ENCODE measurements at places on chromosomes 6 and 20. TPM values are rescaled to one million over a fixed set of nuclear protein-coding genes. Genes with fewer than 3 reads are reported as not detected.

Gene ZSWIM1
- 6.4 TPM for total RNA-seq

Gene BPI
- total RNA-seq: not detected

Gene BPIFB2
- total RNA-seq: not detected

Gene CTSA
- 112 TPM for total RNA-seq

Gene NEDD9
- 36.6 TPM for total RNA-seq

Gene BPIFB3
- total RNA-seq: not detected

Gene GNMT
- not detected for total RNA-seq

Gene MYLK2
- total RNA-seq: 0.66 TPM

Gene ZNF831
- not detected for total RNA-seq

Gene EMILIN3
- total RNA-seq: 0.39 TPM

Gene MYO6
- 7.5 TPM for total RNA-seq

Gene TPBG
- 37.2 TPM for total RNA-seq

Gene SDC4
- 148 TPM for total RNA-seq

Gene RNF144B
- total RNA-seq: 0.31 TPM

Gene BMP2
- 0.38 TPM for total RNA-seq

Gene C20orf141
- 0.46 TPM for total RNA-seq

Gene VGLL2
- not detected for total RNA-seq

Gene BTN1A1
- total RNA-seq: not detected

Gene C20orf204
- 0.33 TPM for total RNA-seq

Gene C20orf202
- not detected for total RNA-seq

Gene GJA10
- not detected for total RNA-seq

Gene CEP85L
- total RNA-seq: 1.7 TPM

Gene RPL7L1
- 67.7 TPM for total RNA-seq

Gene CST2
- total RNA-seq: 0.25 TPM

Gene EYA4
- total RNA-seq: 10.0 TPM

Gene SH3BGRL2
- total RNA-seq: 0.33 TPM

Gene KHDRBS2
- total RNA-seq: not detected

Gene TNFRSF6B
- not detected for total RNA-seq

Gene MAFB
- 0.16 TPM for total RNA-seq

Gene EGFL8
- 1.5 TPM for total RNA-seq

Gene GSTA3
- not detected for total RNA-seq

Gene LAMA2
- 0.31 TPM for total RNA-seq

Gene GGT7
- total RNA-seq: 8.4 TPM

Gene NFKBIE
- 8.9 TPM for total RNA-seq

Gene TRIM38
- total RNA-seq: 2.0 TPM

Gene ACTR5
- 9.5 TPM for total RNA-seq

Gene GSTA1
- total RNA-seq: not detected

Gene MYCT1
- not detected for total RNA-seq

Gene OTOR
- total RNA-seq: not detected

Gene COL20A1
- total RNA-seq: 0.81 TPM

Gene KCNB1
- 4.3 TPM for total RNA-seq

Gene VARS1
- 47.4 TPM for total RNA-seq

Gene SESN1
- 10.0 TPM for total RNA-seq

Gene KCNK15
- 0.32 TPM for total RNA-seq

Data from A549 treated with GW870086 at 1 μM for 4 hours (cell line).